Uterus (tissue), 4 donors: ENCODE measurements at places on chromosomes 5 and 9.
A peak's percentile ranks its signal among the peaks of the same experiment; 100 is the strongest.

DNA sequence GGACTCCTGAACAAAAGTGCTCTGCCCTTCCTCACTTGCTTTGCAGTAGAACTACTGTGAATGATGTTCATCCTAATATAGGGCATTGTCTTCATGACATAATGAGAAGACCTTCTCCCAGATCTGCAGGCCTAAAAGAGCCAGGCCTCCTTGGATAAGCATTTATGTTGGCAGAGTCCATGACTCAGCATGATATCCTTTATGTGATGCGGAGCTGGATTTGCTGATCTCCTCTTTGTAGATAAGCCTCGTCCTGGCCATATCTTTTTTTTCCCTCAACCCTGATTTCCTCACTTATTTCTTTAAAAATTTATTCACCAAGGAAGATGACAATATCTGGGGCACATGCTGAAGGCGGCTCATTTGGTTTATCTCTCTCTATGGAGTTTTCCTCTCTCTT lies 62.4 kb upstream of the TAS2R1 start:
- no peak for DNase-seq

GRCh38 chr5:17402289-17403121 lies 95.5 kb upstream of the TAF11L2 start:
- DNase-seq, result no peak

DNA sequence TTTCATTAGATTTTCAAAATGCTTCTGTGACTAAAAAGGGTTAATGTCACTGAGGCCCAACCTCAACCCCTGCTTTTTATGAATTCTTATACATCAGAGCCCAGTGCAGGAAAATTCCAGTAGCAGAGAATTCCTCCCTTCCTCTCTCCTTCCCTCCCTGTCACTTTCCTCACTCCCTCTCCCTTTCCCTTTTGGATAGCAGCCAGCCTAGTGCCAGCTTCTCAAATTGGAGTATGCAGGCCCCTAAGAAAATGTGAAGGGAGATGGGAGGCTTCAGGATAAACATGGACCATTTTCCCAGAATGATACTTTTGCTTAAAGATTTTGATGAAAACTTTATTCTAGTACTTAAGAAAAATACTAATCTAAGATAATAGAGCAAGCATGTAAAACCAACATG lies 507.4 kb downstream of the KDM4C start:
- no peak for DNase-seq

DNA sequence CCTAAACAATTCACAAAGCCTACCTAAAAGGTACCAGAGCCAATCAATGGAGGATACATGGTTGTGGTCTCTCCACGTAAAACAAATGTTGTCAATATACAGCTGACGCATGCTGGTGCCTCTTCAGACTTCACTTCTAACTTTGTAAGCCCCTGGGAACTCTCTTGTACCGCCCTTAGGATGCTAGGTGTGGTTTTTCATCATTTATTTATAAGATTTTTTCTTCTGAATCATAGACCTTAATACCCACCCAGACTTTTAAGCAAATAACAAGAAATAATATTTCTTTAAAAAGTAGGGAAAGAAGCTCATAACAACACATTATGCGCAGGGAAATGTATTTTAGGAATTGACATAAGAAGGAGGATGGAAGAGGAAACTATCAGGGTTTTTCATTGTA lies 33.0 kb downstream of the SSBP2 start:
- DNase-seq, result no peak

DNA sequence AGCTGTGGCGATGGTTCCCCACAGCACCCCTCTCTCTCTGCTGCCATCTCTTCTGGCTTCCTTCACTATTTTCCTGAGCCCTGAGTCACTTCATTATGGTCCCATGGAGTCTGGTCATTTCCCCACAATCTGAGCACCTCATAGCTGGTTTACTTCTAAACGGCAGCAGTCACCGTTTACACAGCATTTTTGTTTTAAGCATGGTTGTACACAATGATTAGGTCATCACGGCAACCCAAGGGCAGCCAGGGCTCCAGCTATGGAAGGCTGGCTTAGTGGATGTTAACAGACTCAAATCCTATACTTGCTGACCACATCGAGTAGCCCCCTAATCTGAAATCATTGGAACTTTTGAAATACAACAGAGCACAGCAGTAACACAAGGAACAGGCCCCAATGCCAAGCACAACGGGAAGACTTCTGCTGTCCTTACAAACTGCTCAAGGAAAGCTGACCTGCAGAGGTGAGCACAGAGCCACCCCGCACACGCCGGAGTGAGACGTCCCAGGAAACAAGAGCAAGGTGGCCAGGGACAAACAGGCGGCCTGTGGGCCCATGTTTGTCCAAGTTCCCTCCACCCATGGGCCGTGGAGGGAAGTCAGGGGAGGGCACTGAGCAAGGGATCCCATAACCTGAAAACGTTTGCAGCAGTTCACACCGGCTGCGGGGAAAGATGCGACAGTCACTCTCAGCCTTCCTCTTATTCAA lies 22.9 kb downstream of the CAMSAP1 start:
- DNase-seq, result no peak

GRCh38 chr9:131405858-131406537 lies 12.1 kb downstream of the PRRC2B start:
- no peak for DNase-seq

- peak; percentile 71 for DNase-seq
Observed at GRCh38 chr5:39399135-39400036, 25.4 kb downstream of the DAB2 start.

GRCh38 chr5:154944716-154945115 lies 3.8 kb downstream of the MRPL22 start:
- DNase-seq, result no peak

- no peak for DNase-seq
Observed at GRCh38 chr5:137221943-137222342, 277.2 kb downstream of the SPOCK1 start.

DNA sequence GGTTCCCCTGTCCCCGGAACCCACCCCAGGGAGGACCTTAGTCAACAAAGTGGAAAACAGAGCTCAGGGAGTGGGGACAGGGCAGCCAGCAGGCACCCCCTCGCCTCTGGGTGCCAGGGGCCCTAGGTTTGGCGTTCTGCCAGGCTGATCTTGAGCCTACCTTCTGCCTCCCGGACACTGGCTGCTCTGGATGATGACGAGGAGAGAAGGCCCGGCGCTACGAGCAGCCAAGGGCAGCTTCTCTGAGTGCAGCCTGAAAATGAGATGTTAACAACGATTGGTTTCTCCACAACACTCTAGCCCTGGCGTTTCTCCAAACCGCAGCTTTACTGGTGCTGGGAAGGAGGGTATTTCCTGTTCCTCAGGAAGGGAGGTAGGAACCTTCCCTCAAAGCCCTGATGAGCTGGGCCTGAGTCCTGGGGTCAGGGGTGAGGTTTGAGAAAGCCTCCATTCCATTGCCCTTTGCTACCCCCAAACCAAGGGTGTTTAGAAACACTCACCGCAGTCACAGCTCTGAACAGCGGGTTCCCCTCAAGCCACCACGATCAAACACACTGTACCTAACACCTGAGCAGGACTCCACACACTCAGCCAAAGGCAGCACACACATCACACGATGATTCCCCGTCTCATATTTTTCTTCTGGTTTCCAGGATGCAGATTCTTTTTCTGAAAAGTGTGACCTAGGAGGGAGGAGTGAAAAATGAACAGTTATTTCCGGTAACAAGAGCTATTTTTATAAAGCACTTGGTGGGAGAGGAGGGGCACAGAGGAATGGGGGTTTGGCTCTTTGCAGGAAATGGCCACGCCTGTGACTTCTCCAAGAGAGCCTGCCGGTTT lies at the start of gene STING1:
Gene STING1, minus strand, starts transcription at position 709 of the 840 bp plus-strand sequence. CDS start 1,054 bp downstream, outside the sequence.
- DNase-seq, result peak; percentile 78

GRCh38 chr9:32725066-32725860 lies 58.1 kb upstream of the TMEM215 start:
- DNase-seq, result no peak

GRCh38 chr5:90843443-90843842 lies 284.8 kb downstream of the ADGRV1 start:
- no peak for DNase-seq
